ENCODE measurements at places on chromosomes 5 and 9. TPM values are rescaled to one million over a fixed set of nuclear protein-coding genes. Genes with fewer than 3 reads are reported as not detected.

GRCh38 chr5:38710627-38711026 is 135.2 kb upstream of the OSMR start:
- H3K4me1 ChIP-seq, result no peaks in the 10 kb centered on the region
- no peaks in the 10 kb centered on the region for H3K27me3 ChIP-seq

DNA sequence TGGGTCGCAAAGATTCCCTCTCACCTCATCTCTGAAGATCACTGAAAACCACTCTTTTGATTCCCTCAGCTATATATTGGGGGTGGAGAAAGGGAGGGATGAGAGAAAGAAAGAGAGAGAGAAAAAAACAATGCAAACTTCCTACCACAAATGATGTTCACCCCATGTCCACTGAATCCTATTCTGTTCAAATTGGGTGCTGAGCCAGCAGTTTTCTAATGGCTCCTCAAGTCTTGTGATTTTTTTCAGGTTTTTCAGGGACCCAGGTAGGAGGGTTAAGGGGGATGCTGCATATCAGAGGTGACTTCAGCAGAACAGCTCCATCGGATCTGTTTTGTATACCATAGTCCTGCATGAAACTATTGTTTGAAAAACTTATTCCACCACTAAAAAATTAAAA is 95.9 kb downstream of the SH3TC2 start:
- H3K36me3 ChIP-seq, result no peaks in the 10 kb centered on the region
- no peak overlapping the region for H3K4me3 ChIP-seq
- no peak for DNase-seq

DNA sequence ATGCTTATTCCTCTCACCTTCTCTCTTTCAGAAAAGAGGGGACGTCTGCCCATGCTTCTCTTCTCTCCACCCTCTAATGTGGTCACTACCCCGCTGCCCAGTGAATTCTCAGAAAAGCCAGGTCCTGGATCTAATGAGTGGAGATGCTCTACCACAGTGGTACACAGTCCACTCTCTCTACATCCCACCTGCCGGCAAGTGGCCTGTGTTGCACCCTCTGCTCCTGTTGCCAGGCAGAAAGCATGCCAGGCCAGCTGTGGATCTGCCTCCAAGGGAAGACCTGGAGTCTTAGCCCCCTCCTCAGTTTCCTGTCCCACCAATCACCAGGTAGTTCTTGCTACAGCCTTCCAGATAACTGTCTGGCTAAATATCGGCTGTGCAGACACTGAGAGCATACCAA is 71.2 kb upstream of the SPDL1 start:
- DNase-seq, result no peak
- no peaks in the 10 kb centered on the region for H3K4me1 ChIP-seq
- H3K36me3 ChIP-seq, result no peaks in the 10 kb centered on the region
- H3K27me3 ChIP-seq, result no peaks in the 10 kb centered on the region

- H3K4me1 ChIP-seq, result peaks cover 14% of the 10 kb centered on the region
- no peak within 1 kb of the TSS for H3K4me3 ChIP-seq
- peak; percentile 38 for DNase-seq
- H3K27ac ChIP-seq, result no peak within 1 kb of the TSS
- peaks cover 2% of the 10 kb centered on the region for H3K36me3 ChIP-seq
Measured at GRCh38 chr5:321230-321725, at the start of gene AHRR. Gene AHRR, plus strand, starts transcription at chr5:321714. Its CDS starts 22,189 bp downstream, at chr5:343903.

Gene PCDHGA6
- 0.20 TPM for total RNA-seq

Measured in natural killer cell (primary cell).